ENCODE measurements at places on chromosomes 11 and 22.

DNA sequence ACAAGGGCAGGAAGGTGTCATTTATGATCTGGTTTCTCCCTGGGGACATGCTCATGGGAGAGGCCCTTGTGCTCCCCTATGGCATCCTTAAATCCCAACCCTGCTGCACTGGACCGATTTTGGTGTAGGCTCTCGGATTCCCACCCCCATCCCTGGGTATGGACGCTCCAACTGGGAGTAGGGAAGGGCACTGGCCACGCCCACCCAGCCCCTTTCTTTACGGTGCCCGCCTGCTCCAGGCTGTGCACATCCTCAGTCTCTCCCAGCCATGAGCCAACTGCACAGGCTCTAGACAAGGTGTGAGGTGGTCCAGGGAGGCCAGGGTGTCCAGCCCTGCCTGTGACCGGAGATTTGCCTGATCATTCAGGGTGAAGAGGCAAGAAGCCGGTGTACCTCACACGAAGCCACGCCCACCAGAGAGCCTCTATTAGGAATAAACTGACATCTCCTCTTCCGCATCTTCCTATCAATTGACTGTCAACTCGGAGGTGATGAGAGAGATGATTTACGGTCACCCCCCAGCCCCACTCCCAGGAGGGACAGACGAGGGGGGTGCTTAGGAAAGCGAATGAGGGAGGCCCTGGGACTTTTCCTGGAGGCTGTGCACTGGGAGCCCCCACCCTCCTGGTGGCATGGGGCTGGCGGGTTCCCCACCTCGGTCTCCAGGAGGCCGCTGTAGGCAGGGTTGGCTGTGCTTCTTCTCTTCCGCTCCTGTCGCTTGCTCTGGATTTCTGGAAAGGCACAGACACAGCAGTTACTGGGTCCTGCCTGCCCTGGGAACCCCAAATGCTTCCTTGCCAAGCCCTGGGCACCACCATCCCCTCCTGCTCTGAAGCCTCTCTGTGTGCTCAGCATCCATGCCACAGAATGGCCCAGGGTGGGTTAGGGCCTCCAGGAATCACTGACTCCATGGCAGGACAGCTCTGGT lies 116.7 kb downstream of the PHF21B start:
- no peak for DNase-seq

GRCh38 chr11:130037881-130038585 lies 31.7 kb upstream of the APLP2 start:
- no peak for DNase-seq

GRCh38 chr11:115217726-115218311 lies 286.4 kb downstream of the CADM1 start:
- no peak for DNase-seq

GRCh38 chr11:70854901-70855556 lies 397.3 kb downstream of the SHANK2 start:
- no peak for DNase-seq

DNA sequence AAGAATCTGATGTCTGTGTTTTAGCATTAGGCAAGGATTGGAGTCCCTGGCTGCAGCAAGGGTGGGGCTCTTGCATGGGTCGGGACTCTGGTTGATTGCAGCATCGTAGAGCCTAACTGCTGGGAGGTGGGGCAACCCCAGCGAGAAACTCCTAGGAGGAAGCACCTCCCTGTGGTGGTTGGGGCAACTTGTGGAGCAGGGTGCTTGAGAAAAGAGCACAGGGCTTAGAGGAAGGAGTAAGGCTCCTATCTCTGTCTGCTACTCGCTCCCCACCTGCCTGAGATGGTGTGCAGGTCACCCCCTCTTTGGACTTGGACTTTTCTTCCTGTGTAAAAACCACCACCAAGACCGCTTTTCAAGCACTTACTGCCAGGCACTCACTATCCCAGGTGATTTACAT lies 15.6 kb downstream of the SREBF2 start:
- no peak for DNase-seq

DNA sequence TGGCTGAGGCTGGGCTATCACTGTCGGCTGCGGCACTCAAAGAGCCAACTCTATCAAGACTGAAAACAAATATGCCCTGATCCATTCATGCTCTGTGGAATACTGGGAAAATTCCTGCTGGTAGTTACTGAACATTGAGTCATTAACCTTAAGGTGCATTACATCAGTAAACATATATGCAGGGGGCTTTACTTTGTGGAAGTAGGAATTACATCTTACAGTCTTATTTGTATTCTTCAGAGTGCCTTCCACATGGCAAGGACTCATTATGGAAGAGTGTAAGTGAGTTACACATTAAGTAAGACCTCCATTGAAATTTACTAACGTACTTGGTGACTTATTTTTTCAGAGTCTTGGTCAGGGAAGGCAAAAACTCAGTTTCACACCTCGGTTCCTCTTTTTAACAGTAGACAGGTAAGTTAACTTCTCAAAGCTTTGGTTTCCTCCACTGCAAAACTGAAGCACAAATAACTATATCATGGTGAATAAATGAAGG lies 4.5 kb downstream of the OR5B21 start:
- DNase-seq = no peak

- DNase-seq = no peak
These were observed 65.4 kb downstream of the SMIM38 start for GRCh38 chr11:69221086-69221485.

- no peak for DNase-seq
These were observed 1.8 kb upstream of the RASD2 start for GRCh38 chr22:35538801-35539321.

DNA sequence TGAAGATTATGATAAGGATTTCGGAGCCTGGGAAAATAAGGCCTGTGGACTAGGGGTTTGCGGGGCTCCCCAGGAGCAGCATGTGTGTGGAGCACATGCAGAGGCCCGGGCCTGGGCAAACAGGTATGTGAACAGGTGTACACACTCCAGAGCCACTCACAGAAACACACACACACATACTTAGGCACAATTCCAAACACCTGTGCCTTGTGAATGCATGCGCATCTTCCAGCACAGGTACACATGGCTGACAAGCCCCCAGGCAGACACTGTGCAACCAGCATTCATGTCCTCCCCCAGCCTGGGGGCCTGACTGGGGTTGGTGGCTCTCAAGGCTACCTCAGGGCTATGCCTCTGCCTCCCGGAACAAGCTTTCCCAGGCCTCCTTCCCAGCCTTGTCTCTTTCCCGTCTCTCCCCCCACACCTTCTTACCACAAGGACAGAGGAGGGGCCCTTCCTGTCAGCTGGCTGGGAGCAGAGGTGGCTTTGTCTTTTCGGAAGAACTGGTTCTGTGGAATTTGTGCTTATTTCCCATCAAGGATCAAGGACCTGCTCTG lies 2.6 kb upstream of the P2RY6 start:
- no peak for DNase-seq

GRCh38 chr11:69642913-69643632 lies 2.1 kb downstream of the CCND1 start:
- DNase-seq = peak; percentile 61

GRCh38 chr11:61069427-61069826 lies 32.9 kb upstream of the CD5 start:
- no peak for DNase-seq

GRCh38 chr11:93842461-93842860 lies 8.0 kb downstream of the VSTM5 start:
- no peak for DNase-seq

DNA sequence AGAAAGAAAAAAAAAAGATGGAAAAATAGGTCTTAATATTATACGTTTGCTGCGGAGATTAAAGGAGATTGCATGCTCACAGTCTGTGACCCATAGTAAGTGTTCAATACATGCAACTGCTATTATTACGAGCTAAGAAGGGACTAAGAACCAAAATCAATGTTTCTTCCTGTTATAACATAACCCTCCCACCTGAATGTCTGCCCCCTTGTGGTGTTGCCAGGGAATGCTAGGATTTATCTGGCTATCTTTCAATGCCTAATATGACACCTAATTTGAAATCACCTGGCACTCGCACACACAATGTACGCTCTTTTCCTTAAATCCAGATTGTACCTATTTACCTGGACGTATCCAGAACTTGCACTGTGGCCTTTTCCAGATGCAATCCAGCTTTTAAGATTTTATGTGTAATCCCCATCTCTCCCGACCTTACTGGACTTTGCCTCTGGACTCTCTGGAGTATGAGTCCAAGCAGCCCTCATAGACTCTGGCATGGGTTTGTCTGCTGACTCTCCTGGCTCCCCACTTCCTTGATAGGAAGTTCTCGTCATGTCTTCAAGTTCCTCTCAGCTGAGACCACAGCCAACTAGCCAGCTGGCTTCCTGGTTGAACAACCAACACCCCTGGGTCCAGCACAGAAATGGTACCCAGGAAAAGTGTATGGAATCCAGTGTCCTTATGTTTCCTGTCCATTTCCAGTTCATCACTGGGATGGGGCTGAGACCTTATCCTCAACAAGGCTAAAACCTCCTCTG lies 151.5 kb downstream of the CCDC34 start:
- no peak for DNase-seq

- no peak for DNase-seq
These were observed 9.9 kb downstream of the TTLL8 start for GRCh38 chr22:50048061-50048765.

- no peak for DNase-seq
These were observed 60.1 kb downstream of the RAB30 start for GRCh38 chr11:83011333-83012167.

- DNase-seq = no peak
These were observed 29.3 kb downstream of the MED15 start for GRCh38 chr22:20536590-20537324.

All from fibroblast of skin of left quadriceps (primary cell).